ENCODE measurements at places on chromosomes 11 and 22. TPM values are rescaled to one million over a fixed set of nuclear protein-coding genes. Genes with fewer than 3 reads are reported as not detected.

The CARD18 gene
- not detected for total RNA-seq

GRCh38 chr11:47271961-47272661 is 2.2 kb downstream of the MADD start:
- H3K4me3 ChIP-seq, result no peak overlapping the region
- peaks cover 22% of the 10 kb centered on the region for H3K4me1 ChIP-seq

- no peaks in the 10 kb centered on the region for H3K36me3 ChIP-seq
- peaks cover 11% of the 10 kb centered on the region for H3K4me1 ChIP-seq
Measured at GRCh38 chr11:8065031-8065430, 16.0 kb upstream of the TUB start.

The WNT11 gene
- total RNA-seq, result not detected

- peaks cover 7% of the 10 kb centered on the region for H3K4me1 ChIP-seq
- H3K4me3 ChIP-seq, result no peak overlapping the region
- H3K27me3 ChIP-seq, result peaks cover 37% of the 10 kb centered on the region
- H3K27ac ChIP-seq, result no peak overlapping the region
- no peaks in the 10 kb centered on the region for H3K36me3 ChIP-seq
- DNase-seq, result peak; percentile 52
Measured at GRCh38 chr11:70067036-70067435, 11.1 kb upstream of the ANO1 start.

DNA sequence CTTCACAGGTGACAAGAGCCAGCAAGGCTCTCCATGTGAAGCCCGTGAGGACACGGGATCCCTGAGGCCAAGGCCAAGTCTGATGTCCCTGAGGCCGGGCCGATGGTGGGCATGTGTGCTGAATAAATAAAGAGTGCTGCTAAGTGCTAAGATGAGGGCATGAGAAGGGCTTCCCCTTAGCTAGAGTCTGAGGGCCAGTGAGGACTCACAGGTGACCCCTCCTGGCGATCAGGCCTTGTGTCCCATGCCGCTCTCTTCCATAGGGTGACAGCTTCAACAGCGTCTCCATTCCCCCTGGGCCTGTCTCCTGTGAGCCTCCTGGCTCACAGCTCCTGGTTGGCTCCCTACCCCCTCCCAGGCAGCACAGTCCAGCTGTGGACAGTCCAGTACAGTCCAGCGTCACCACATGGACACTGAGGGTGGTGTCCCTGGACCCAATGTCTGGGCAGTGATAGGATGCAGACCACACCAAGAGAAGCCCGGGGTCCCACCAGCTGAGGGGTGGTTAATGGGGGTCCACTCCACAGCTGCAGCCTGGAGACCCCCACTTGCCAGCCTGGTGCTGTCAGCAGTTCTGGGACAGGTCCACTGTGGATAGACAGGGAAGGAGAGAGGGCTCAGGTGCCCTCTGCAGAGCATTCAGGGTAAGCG is 1033.2 kb downstream of the TBC1D22A start:
- no peak for DNase-seq
- no peak overlapping the region for H3K4me3 ChIP-seq
- H3K27me3 ChIP-seq, result no peaks in the 10 kb centered on the region
- no peak overlapping the region for H3K27ac ChIP-seq
- H3K4me1 ChIP-seq, result no peaks in the 10 kb centered on the region

Measured in SJSA1 (cell line).